Urinary bladder (tissue), 4 donors: ENCODE measurements at places on chromosomes 4 and X.

GRCh38 chrX:47697181-47697580 lies 38.2 kb upstream of the UXT start:
- DNase-seq = no peak

DNA sequence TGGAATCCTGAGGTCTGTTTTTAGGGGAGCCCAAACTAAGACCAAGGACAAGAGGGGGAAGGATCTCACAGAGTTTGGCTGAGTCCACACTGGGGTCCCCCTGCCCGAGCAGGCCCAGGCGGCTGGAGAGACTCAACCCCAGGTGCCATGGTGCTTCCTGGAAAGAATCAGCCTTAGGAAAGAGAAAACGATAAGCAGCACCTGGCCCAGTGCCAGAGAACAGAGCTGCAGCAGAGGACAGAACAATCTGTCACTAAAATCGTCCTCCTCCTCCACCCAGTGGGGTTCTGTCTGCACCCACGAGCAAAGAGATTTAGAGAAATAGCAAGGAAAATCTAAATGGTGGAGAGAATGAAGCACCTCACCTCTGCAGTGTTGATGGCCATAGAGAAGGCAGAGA lies 470.5 kb downstream of the BCOR start:
- no peak for DNase-seq

- DNase-seq = no peak
These were observed 69.9 kb downstream of the PALLD start for GRCh38 chr4:168566726-168567125.

DNA sequence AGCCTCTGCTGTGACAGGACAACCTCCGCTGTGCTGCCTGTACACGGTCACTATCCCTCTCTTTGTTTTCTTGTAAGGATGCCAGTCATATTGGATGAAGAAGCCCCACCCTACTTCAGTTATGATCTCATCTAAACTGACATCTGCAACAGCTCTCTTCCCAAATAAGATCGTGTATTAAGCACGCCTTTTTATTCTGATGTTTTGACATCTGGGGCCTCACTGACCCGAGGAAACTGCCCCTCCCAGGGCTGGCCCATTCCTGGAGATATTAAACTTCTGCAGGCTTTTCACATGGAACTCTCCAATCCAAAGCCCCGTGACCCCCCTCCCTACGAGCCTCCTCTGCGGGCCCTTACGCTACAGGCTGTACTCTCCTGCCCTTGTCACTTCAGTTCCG lies 232.0 kb downstream of the ARHGAP10 start:
- no peak for DNase-seq

- DNase-seq = no peak
These were observed 20.0 kb upstream of the FTHL17 start for GRCh38 chrX:31091819-31092218.

DNA sequence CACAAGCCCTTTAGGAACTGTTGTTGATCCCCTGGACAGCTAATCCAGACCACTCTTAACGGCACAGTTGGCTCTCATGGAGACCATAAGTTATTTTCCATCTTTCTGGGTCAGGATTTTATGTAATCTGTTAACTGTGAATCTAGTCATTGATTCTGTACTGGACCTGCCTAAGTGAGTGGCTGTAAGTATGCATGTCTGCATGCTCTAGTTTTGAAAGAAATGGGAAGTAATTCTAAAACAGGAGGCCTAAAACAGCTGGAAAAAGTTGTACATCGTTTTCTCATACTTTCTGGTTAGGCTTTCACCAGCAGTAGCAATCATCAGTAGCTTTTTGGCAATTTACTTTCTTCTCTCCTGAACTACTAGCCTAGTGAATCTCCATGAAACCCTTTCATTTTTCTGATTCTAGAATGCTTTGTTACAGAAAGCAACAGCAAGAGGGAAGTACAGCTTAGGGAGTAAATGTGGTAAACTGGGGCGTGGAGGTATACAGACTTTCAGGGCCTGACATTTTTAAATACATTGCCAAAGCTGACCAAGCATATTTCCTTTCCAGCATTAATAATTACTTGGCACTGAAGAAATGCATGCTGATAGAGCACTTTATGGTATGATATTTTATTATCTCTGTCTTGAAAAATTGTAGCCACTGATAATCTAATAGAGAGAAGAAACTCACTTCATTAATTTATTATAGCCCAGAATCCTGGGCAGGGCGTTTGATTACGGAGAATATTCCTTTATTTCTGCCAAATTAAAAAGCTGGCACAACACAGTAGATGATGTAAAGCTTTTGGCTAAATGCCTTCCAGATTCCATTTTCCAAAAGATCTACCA lies 202.7 kb downstream of the BANK1 start:
- no peak for DNase-seq

GRCh38 chrX:148466292-148466691 lies 34.1 kb upstream of the AFF2 start:
- DNase-seq = no peak

DNA sequence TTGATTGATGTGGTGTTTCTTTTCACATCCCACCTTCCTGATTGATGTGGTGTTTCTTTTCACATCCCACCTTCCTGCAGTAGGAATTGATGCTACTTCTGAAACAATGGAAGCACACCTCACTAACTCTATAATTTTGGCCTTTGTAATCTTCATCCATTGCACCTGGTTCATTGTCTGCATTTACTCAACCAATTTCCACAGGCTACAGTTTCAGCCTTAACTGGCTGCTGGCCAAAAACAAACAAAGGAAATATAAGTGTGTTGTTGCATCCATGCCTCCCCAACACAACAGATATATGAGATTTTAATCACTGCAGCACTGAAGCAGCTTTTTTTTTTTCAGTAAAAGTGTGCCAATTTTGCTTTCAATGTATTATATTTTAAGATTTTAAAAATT lies 867.6 kb upstream of the PCDH7 start:
- no peak for DNase-seq

GRCh38 chr4:73018595-73018994 lies 50.9 kb downstream of the COX18 start:
- no peak for DNase-seq

DNA sequence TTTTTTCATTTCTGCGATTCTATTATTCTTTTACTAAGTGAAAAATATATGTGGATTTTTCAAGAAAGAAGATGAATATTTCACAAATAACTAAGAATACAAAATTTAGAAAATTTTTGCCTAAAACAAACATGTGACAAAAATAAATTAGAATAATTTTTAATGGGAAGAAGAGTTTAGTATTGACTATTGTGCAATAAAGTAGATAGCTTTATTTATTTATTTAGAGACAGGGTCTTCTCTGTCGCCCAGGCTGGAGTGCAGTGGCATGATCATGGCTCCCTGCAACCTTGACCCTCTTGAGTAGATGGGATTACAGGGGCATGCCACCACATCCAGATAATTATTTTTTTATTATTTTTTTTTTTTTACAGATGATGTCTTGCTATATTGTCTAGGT lies 95.3 kb upstream of the PAQR3 start:
- DNase-seq = no peak

DNA sequence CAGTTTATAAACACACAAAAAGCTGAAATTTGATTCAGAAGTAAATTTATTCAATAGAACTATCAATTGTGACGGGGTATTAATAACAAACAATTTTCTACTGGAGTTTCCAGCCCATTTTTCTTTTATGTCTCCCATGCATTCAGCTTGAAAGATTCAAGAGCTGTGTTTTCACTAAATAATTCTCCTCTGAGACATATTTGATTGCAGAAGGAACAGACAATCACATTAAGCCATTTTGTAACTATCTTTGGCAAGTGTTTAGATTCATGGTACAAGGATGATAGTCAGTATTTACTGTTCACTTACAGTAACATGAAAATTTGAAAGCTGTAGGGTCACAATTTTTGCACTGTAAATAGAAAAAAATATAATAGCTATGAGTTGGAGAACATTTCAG lies 198.4 kb upstream of the TACR3 start:
- DNase-seq = no peak
